Frontal cortex (tissue), 4 donors: ENCODE measurements at places on chromosomes 5 and 9.

- no peak for DNase-seq
Observed at GRCh38 chr9:22257026-22257816, 189.4 kb upstream of the DMRTA1 start.

DNA sequence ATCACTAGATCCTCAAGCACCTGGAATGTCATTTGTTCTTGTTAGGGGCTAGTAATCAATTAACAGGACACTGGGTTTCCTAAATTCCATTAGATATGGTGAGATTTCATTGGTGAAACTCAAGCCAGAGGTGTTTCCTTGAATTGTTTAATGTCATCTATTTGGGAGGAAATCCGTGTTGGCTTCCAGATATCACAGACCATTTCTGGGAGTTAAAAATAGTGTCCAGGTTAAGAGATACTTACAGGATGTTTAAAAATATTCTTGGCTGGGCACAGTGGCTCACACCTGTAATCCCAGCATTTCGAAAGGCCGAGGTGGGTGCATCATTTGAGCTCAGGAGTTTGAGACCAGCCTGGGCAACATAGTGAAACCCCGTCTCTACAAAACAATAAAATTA is 688.3 kb upstream of the WWC1 start:
- DNase-seq, result no peak

DNA sequence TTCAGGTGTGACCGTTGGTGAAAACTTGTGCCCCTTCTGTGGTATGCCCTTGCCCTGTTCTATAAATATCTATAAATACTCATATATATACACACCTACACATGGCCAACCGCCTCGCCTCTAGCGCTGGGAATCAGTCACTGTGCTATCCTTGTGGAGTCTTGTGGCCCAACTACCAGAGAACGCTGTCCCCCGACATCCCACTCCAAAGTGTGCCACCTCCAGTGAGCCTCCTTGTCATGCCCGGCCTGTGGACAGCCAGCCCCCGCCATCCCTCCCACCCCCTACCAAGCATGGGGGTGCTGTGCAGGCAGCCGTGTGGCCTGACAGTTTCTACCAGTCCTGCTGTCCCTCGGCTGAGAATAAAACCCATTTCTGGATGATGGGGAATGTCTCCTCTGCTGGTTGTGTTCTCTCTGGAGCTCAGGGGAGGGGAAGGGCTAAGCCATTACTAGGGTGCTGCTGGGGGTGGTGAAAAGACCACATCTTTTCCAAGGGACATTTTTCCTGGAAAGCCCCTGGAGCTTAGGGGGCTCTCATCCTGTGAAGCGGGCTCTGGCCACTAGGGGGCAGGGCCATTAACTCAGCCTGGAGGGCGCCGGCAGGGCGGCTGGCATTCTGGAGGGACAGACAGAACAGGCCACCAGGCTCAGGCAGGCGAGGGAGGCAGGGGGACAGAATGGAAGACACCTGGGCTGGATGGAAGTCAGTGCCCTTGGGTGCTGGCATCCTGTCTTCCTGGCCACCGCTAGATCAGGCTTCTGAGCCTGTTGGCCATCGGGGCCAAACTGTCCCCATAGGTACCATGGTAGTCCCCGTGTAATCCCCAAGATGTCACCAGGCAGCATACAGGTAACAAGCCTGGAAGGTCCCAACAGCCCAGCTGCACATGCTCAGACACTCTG is 20.7 kb downstream of the GOLGA2 start:
- DNase-seq, result peak; percentile 66

DNA sequence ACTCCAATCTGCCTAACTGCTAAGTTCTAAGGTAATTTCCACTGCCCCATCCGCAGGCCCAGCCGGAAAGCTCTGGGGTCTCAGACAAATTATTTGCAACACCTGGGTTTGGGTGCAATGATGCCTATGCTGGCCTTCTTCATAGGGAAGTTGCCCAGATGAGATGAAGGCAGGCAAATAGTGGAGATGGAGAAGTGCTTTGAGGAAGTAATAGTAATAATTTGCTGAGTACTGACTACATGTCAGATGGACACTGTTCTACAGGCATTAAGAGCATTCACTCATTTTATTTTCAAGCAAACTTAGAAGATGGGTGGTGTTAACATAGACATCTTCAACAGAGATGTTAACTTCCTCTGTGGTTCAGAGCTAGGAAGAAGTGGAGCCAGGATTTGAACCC is 3.8 kb downstream of the PCDH12 start:
- DNase-seq, result no peak

DNA sequence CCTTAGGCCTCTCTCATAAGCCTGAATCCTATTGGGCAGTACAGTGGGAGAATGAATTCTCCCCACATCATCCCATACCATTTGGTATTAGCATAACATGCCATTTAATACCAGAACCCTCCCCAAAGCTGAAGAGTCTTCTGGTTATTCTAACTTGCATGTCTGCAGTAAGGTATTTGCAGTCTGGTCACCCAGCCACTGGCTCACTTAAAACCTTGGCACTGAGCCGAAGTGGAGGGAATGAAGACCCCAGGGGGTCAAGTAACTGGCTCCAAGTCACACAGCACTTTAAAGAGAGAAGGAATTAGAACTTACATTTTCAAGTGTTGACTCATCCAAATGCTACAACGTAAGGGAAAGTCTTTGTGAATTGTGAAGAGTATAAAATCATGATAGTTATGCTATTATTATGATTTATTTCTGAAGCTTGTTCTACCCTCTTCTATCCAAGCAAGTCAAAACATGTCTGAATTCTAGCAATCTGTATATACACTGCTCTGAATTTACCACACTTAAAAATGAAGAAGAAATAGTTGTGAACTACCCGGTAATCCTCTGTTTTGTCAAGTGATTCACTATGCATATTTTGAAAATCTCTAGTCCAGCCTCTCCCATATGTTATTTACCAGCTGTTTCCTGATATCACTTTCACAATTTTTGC is 28.5 kb downstream of the GLRA1 start:
- DNase-seq, result no peak

DNA sequence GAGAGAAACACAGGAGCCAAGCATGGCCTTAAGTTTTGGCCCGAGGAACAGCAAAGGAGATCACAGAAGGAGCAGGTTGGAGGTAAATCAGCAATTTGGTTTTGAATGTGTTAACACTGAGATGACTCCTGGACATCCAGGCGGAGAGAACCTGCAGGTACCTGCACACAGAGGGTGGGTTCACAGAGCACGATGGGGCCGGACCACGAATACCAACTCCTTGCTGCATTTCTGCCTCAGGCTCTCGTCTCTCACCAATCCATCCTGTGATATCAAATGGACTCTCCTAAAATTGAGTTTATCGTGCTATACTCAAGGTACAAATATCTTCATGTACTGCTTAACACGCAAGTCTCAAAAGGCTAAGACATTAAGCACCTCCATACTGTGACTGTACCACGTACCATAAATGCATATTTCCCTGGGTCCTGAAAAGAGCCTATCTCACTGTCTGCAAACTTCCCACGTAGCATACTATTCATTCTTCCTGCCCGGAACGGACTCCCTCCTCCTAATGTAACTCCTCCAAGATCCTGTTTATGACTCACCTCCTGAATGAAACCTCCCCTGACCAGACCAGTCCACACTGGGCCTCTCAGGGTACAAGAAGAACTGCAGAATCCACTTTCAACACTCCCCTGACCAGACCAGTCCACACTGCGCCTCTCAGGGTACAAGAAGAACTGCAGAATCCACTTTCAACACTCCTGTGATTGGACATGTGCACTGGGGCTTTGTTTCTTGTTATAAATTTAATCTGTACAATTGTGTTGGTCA is 380.8 kb upstream of the RFX3 start:
- DNase-seq, result no peak

DNA sequence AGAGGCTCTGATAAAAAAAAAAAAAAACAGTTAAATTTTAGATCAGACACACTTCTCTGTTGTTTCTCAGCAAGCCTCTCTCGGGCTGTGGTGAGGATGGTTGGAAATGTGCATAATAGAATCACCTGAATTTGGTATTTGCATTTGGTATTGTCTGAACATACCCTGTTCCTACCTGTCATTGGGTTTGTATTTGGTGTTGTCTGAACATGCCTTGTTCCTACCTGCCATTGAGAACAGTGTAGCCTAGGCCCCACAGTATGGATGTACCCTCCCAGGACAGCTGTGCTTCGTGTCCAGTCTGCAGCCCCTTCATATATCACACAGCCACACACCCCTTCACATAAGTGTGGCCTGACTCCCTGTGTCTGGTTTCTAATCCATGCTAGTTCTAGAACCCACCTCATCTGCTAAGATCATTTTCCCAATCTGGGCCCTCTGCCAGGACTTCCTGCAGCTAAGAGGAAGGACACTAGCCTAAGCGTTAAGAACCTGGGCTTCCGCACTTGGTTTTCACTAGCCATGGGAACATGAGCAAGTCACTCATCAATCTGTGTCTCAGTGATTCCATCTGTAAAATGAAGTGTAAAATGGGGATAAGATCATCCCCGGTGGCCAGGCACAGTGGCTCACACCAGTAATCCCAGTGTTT is 49.2 kb downstream of the ITGA2 start:
- DNase-seq, result no peak

DNA sequence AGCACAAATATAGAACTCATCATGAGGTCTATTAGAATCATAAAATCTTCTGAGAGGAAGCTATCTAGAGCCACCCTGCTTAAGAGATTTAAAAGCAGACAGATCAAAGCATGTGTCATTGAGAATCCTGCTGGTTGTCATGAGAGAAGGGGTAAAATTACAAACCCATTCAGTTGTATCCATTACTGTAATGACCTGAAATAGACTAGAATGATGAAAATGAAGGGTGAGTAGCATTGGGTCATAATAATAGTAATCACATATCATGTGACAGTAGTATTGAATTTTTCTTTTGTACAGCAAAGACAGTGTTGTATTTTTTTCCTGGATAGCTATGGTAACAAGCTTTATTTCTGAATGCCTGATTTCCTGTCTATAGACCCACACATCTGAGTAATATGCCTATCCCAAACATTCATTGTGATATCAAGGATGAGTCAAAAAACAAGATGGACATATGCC is 149.0 kb downstream of the PDE4D start:
- DNase-seq, result no peak
